Ovary (tissue), 10 donors: ENCODE measurements at places on chromosomes 1 and 21. TPM values are rescaled to one million over a fixed set of nuclear protein-coding genes. Genes with fewer than 3 reads are reported as not detected.
A peak's percentile ranks its signal among the peaks of the same experiment; 100 is the strongest.

DNA sequence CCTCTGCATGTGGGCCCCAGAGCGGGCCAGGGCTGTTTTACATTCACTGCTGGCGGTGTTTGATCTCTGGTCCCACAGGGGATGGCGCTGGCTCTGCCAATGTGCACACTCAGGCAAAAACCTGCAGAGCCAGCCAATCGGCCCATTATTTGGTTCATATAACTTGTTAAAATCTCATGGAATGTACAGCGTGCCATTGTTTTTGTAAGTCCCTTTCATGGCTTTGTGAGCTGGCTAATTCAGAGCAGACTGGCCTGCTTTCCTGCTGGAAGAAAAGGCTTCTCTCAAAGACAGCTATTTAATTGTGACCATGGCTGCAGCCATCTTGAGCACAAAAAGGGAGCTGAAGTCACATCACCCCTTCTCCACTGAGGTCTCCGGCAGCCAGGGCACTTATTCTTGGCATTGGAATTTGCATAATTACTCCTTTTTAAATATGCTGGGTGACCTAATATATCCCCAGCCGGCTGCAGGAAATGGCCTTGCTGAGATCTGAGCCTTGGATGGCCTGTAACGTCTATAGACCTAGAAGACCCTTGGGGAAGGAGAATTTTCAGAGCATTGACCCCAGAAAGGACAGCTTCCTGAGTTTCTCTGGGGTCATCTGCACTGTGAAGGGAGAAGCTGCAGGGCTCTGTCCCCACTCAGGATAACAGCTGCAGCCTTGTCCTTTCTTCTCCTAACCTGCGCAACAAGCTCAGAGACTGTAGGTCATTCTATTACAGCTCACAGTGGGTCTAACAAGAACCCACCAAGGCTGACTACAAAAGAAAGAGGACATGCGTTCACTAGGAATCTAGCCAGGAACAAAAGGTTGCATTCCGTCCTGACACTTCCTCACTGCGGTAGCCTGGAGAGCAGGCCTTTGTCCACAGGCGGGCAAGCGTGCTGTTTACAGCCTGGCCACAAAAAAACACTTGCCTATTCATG, 45.8 kb downstream of the BCAR3 start:
- no peak for DNase-seq

DNA sequence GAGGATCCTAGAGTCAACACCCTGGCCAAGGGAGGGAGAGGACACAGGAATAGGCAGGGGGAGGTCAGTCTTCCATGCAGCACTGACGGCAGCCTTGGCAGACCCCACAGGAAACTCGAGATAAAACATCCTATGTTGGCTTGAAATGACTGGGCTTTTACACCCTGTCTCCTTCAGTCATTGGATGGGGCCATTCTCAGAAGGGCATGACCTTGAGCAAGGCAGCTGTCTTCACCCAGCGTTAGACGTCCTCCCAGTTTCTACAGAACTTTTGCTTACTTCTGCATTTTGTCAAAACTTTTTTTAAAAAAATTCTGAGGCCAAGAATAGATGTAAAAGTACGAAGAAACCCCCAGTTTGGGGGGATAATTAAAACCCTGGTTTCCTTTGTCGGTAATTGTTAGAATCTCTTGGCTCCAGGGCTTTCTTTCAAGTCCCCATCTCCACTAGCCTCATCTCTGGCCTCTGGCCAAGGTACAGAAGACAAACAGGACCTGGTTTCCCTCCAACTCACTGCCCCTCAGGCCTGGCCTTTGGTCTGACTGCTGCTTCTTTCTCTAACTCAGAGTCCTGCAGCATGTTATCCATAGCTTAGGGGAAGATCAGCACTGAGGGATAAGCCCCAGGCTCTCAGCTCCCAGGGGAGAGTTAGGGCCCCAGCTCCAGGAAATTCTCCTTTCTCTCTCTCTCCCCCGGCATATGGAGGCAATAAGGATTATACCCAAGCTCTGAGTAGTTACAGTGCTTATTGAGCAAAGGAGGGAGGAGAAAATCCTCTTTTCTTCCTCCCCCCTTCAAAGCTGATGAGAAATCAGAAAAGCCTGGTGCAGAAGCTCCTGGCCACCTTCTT, 51.6 kb upstream of the KCND3 start:
- no peak for DNase-seq

GRCh38 chr1:24965571-24965930, 35.5 kb upstream of the RUNX3 start:
- DNase-seq, result no peak

- DNase-seq, result no peak
Measured at GRCh38 chr1:116560704-116561490, 9.9 kb downstream of the CD58 start.

GRCh38 chr1:207346513-207346912, 25.0 kb downstream of the CD55 start:
- no peak for DNase-seq

GRCh38 chr1:177912991-177913390, 56.9 kb downstream of the SEC16B start:
- no peak for DNase-seq

GRCh38 chr21:46153247-46154154, 1.9 kb downstream of the FTCD start:
- DNase-seq, result peak; percentile 80

DNA sequence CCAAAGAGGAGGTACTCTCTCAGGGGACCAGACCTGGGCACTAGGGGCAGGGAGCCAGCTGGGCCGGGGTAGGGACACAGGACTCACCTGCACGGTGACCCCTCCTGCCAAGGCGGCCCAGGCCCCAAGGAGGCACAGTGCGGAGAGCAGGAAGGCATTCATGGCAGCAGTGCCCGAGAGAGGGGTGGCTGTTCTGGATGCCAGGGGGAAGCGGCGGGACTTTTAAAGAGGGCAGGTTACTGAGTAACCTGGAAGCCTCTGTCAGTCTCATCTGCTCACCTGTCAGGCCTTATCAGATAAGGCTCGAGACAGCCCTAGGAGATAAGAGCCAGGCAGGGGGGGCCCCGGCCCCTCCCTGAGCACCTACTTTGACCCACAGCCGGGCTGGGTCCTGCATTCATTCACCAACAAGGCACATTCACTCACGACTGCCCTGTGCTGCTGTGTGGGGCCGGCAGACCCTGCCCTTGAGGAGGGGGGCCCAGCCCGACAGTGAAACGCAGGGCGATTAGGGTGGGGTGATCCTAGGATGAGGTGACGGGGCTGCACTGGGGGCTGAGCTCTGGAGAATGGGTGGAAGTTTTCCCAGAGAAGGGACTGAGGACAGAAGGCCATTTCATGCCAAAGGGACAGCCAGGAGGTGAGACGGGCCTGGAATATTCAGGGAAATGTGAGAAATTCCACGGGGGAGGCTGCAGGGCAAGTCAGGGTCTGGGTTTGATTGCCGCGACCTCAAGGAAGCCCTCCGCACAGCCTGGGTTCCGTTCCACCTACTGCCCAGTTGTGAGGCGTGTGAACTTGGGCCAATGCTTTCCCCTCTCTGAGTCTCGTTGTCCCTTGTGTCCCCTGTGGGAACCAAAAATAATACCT, at the start of gene GUCA2A:
GUCA2A (minus strand) TSS at position 195 of the 870 bp plus-strand sequence; CDS start at position 162, 33 bp downstream.
- no peak for DNase-seq

GRCh38 chr1:24289937-24290595, 29.1 kb upstream of the GRHL3 start:
- DNase-seq, result peak; percentile 39

- DNase-seq, result no peak
Measured at GRCh38 chr1:112394743-112395062, 1.3 kb upstream of the CTTNBP2NL start.

GRCh38 chr1:236468625-236469024, 55.2 kb upstream of the LGALS8 start:
- DNase-seq, result no peak

DNA sequence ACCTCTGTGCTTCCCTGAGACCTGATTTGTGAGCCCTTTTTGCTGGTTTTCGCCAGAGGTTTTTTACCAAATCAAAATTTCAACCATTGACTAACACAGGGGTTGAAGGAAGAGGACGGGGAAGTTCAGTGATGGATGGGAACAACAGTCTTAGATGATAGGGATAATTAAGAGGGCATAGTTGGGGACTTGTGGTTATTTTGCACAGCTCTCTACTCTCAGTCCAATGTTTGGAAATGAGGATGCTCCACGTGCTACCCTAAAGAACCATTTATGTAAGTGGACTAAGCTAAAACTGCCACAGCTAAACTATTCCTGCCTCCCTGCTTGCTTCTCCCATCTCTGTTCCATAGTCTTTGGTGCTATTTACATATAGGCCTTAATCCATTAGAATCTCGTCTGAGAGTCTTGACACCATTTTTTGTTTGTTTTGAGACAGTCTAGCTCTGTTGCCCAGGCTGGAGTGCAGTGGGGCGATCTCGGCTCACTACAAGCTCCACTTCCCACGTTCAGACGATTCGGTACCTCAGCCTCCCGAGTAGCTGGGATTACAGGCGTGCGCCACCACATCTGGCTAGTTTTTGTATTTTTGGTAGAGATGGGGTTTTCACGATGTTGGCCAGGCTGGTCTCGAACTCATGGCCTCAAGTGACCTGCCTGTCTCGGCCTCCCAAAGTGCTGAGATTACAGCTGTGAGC, 684 bp upstream of the MCL1 start:
- DNase-seq, result peak; percentile 37

- DNase-seq, result no peak
Measured at GRCh38 chr1:166069390-166069789, 97.4 kb downstream of the FAM78B start.

DNA sequence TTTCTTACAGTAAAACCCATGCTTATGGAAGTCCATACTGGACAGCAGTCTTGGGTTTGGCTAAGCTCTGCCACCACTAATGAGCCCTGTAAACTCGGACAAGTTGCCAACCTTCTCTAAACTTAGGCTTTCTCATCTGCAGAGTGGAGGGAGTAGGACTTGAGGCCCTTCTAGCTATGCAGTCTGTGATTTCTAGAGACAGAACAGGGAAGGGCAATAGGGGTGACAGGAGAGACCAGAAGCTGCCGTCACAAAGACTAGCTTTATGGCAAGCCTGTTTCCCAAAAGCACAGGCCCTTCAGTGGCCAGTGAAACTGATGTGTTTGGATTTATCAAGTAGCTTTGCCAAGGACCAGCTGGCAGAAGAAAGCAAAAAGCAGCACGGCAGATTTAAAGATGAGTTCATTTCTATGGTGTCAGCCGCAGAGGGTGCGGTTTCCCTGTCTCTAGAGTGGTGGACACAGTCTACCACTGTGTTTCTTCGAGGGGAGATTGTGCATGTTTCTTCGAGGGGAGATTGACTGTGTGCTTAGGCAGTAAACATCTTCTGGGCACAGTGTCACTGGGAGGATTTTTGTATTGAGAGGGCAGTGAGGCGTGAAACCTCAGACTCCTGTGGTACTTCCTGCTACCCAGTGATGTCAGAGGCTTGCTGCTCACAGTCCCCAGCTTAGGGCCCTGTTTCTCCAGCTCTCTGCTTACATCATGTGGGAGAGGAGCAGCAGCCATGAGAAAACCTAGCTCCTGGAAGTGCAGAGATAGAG, 119.0 kb downstream of the ROR1 start:
- DNase-seq, result no peak

DNA sequence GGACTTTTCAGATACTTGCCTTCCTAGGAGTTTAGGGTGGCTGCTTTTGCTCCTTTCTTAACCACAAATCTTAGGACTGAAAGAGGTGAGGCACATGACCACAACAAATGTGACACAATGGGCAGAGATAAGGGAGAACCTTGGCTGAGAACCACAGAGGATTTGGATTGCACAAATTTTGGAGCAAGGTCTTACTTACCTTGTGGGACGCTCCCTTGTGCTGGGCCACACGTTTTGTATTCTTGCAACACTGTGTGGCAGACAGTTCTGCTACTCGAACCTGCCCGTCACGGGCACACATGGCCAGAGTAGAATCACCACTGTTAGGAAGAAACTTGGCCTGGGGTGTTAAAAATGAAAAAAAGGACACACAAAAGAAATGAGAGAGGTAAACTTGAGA, 23.9 kb downstream of the DCAF8 start:
- DNase-seq, result no peak

GRCh38 chr1:24776821-24777220, 31.6 kb downstream of the CLIC4 start:
- no peak for DNase-seq

GRCh38 chr1:60753036-60753900, 329.1 kb upstream of the NFIA start:
- DNase-seq, result no peak

DNA sequence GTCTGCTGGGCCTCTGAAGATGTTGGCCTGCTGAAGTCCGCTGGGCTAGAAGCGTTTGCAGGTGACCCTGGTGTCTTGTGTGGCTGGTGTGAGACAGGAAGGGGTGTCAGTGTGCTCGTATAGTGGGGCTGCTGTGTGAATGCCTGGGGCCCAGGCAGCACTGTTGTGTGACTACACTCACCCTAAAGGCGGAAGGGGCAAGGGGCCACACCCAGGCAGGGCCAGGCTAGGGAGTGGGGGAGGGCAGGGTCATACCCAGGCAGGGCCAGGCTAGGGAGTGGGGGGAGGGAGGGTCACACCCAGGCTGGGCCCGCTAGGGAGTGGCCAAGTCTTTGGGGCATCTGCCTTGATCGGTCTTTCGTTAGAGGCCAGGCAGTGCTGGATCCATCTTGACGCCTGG, 25.0 kb downstream of the PDXK start:
- DNase-seq, result no peak

GRCh38 chr1:150302338-150302737, 8.7 kb downstream of the MRPS21 start:
- peak; percentile 81 for DNase-seq

DNA sequence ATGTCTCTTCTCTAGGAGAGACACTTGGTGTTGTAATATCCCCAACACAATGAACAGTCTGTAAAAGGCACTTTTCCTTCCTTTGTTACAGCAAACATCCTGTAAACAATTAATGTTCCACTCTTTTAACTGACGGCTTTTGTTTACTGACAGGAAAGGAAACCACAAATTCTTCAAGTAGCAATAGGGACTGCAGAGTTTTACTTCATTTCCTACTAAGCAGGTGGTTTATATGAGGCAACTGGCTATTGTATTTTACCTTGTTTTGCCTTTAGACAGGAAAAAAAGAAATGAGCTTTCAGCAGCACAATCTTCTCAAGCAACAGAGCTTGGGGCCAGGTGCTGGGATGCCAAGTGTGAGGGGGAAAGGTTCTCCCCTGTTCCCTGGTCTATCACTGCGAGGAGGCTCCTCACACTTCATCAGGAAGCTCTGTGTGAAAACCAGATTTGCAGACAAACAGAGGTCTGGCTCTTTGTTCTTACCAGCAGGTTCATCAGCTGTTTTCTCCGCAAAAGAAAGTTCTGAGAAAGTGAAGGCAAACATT, 51.2 kb downstream of the SIPA1L2 start:
- DNase-seq, result no peak

DNA sequence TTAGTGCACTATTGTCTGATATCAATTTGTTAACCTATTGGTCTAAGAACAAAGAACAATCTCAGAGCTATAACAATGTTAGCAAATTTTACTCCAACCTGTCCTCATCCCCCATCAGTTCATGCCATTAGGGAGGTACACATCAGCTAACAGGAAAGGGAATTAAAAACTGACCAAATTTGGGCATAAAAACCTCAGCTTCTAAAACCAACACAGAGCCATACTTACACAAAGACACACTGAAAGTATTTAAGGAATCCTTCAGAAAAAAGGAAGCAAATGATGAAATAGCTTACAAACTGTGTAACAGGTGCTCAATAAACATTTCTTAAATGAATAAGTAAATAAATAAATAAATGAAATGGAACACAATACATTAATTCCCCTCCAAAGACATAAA, 89.2 kb downstream of the TTLL7 start:
- DNase-seq, result no peak

KRTAP7-1 gene
- not detected for polyA plus RNA-seq

KIF17 gene
- 1.00 TPM for polyA plus RNA-seq

RIT1 gene
- polyA plus RNA-seq, result 20.2 TPM

RIPK4 gene
- polyA plus RNA-seq, result 0.10 TPM

NTRK1 gene
- polyA plus RNA-seq, result not detected
